Central memory CD4-positive, alpha-beta T cell (primary cell): ENCODE measurements at places on chromosomes 16 and 17.
A peak's percentile ranks its signal among the peaks of the same experiment; 100 is the strongest.

- no peak for DNase-seq
Observed at GRCh38 chr16:27066668-27067537, at the start of gene C16orf82. Gene C16orf82, plus strand, starts transcription at chr16:27066927.

DNA sequence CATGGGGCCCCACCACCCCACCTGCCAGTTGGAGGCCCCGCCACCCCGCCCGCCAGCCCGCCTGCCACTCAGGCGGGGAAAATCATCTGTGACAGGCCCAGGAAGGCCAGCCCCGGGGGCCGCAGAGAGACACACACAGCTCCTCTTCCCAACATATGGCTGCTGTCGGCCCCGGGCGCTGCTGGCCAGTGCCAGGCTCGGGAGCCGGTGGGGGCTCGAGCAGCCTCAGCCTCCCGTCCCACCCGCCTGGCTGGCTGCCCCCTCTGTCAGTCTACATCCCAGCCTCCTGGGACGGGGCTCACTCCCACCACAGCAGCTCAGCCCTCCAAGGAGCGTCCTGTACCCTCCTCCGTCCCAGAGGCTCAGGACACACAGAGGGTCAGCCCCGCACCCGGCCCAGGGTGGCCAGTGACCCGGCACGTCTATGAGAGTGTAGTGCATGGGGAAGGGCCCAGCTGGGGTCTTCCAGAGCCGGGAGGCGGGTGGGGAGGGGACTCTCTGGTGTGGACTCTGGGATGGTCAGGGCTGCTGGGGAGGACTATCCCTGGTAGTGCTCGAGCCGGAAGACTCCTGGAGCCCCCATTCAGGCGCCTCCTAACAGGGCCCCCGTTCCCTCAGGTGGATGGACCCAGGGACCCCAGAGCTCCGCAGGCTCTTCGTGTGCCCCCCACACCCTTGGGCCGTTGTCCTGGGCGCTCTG lies 3.6 kb upstream of the PRR35 start:
- no peak for DNase-seq

DNA sequence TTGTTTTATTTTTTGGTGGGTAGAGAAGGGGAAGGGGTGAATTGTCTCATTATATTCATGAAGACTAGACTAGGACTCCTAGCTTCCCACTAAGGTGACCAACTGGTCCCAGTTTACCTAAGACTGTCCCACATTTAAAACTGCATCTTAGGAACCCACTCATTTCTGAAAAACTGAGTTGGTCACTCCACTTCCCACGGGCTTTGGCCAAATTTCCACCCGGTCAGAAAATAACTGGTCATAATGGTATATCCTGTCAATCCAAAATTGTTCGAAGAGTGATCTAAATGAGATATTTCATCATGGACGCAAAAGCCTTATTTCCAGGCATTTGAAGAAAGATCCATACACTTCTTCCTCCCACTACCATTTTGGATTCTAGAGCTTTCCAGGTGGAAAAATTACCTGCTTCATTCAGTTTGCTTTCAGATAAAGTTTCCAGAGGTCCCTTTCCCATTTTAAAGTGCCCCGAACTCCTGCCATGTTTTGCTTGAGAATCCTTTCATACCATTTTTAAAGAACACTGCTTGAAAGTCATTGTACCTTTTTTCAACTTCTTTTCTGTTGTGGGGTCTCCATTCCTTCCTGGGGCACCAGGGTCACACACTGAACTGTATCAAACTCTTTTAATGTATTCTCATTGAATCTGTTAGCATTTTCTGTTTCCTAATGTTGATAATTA lies 21.8 kb upstream of the ZFHX3 start:
- DNase-seq = no peak

GRCh38 chr16:80006241-80007215 lies 406.0 kb upstream of the MAF start:
- DNase-seq = no peak

- DNase-seq = no peak
Observed at GRCh38 chr16:8877894-8878522, 4.1 kb upstream of the LITAFD start.

DNA sequence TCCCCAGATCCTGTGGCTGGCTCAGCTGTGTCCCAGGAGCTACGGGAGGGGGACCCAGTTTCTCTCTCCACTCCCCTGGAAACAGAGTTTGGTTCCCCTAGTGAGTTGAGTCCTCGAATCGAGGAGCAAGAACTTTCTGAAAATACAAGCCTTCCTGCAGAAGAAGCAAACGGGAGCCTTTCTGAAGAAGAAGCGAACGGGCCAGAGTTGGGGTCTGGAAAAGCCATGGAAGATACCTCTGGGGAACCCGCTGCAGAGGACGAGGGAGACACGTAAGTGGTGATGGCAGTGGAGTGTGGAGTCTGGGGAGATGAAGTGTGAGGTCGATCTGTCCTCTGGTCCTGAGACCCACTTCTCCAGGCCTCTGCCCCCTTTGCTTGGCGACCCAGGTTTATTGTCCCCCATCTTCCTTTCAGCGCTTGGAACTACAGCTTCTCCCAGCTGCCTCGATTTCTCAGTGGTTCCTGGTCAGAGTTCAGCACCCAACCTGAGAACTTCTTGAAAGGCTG lies 585 bp downstream of the WRAP53 start:
- DNase-seq = no peak

GRCh38 chr17:27810902-27811557 lies 10.7 kb upstream of the NOS2 start:
- DNase-seq = no peak

GRCh38 chr16:31714903-31715504 lies 158.6 kb upstream of the ZNF267 start:
- DNase-seq = no peak

- DNase-seq = peak; percentile 29
Observed at GRCh38 chr17:38667099-38667786, 7.5 kb downstream of the EPOP start.

- DNase-seq = no peak
Observed at GRCh38 chr16:89335803-89336485, 118.4 kb downstream of the ZNF778 start.

DNA sequence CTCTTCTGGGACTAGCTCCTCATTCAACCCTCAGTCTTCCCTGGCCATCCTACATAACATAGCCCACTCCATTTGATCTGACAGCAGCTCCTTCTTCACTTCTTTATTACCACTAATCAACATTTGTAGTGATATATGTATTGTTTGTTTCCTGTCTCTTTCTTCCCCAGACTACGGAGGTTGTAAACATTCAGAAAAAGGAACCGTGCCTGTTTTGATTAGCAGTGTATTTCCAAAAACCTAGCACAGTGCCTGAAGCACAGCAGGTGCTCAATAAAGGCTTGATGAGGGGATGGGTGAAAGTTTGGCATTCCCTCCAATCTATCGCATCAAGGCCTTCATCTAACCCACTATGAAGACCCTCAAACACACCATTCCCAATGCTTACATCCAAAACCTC lies 150.8 kb downstream of the XYLT1 start:
- DNase-seq = no peak

GRCh38 chr17:46122486-46122871 lies 70.8 kb downstream of the KANSL1 start:
- DNase-seq = no peak

GRCh38 chr17:40329839-40330794 lies 21.1 kb downstream of the RARA start:
- DNase-seq = no peak

- no peak for DNase-seq
Observed at GRCh38 chr17:35977509-35977908, 3.8 kb downstream of the CCL16 start.

DNA sequence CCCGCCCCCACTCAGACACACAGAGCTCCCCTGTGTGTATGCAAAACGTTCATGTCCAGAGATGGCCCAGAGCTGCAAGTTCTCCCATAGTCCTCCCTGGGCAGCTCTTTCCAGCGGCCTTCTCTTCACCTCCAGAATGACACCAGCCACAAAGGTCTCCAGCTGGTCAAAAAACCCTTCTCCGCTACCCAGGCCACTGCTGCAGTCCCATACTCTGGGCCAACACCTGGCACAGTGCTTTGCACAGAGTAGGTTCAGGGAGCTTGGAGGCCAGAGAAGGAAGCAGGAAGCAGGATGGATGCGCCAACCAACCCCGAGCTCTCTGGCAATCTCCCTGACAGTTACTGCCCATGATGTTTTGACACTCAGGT lies 1.1 kb upstream of the STAT5B start:
- no peak for DNase-seq

DNA sequence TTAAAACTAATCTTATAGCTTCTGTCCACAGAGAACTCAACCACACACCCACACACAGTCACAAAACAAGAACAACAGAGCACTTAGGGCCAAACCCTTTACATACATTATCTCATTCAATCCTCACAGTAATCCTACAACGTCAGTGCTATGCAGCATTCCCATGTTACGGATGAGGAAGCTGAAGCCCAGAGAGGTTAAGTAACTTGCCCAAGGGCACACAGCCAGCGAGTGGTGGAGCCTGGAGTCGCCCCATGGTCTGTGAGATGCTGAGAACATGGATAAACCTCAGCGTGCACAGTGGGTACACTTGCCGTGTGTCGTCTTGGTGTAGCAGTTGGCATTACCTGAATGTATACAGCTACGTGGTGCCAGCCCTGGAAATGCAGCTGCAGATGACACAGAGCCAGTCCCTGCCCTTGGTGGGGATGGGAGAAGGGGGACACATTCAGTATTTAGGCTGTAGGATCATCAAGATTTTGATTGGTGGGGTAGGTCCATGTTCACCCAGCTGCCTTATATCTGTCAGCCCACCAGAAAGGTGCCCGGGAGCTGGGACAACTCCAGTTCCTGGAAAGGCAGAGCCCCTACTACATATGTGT lies 177.0 kb downstream of the IRF8 start:
- no peak for DNase-seq

- no peak for DNase-seq
Observed at GRCh38 chr17:31587462-31587861, 196.0 kb downstream of the RAB11FIP4 start.

DNA sequence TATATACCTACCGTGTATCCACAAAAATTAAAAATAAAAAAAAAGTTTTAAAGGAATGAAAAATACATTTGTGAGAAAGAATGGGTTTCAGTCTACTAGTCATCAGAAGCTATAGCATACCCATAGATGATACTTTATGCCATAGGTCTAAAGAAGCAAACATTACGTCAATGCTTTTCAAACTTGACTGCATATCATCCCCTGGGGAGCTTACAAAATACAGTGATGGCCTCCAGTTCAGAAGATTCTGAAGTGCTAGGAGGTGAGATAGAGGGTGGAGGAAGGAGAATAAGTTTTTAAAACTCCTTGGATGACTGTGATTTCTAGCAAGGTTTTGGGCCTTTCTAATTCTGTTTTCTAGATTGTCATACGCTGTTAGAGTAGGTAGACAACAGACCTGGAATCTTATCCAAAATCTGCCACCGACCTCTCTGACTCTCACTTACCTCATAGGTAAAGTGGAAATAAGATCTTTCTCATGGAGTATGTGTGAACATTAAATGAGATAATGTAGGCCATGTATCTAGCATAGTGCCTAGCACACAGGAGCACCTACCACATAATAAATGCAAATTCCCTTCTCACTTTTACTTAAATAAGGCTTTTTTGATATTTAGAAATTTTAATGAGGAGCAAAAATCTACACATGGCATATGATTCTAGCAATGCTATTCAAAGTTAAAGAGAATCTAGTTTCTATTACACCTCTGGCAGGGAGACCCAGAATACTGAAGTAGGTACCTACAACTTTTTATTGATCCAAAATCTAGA lies 12.4 kb downstream of the MMD start:
- no peak for DNase-seq

- DNase-seq = no peak
Observed at GRCh38 chr16:69350536-69351133, 951 bp downstream of the TMED6 start.

GRCh38 chr16:62597875-62598274 lies 561.6 kb upstream of the CDH8 start:
- no peak for DNase-seq

- DNase-seq = no peak
Observed at GRCh38 chr16:87707097-87707496, 58.7 kb downstream of the KLHDC4 start.

DNA sequence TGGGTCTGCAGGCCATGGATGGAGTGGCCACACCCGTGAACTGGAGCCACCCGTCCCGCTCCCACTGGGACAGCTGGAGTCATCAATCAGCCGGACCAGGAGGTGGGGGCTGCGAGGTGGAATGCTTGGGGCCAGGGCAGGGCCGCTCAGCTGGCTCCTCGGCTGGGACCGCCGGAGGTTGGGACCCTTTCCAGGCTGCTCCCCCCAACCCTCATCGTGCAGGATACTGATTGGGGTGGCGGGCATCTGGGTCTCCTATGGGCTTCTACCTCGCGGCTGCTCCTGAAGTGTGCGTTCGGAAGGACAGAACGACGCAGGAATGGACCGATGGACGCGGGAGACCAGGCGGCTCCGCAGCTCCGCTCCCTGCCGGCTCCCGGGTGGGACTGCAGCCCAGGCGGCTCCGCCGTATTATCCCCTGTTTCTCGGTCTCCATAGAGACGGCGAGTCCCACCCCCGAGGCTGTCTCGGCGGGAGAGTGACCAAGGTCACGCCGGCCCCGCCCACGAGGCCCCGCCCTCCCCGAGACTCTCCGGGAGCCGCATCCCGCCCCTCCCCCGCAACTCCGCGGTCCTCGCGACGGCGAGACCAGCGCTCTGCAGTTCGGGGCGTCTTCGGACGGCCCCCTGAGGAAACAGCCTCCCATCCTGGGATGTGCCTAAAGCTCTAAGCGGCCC lies at the start of gene TPPP3:
Gene TPPP3 (minus strand): TSS at position 388 of the 677 bp plus-strand sequence. CDS start 2,387 bp downstream, outside the sequence.
- peak; percentile 17 for DNase-seq

DNA sequence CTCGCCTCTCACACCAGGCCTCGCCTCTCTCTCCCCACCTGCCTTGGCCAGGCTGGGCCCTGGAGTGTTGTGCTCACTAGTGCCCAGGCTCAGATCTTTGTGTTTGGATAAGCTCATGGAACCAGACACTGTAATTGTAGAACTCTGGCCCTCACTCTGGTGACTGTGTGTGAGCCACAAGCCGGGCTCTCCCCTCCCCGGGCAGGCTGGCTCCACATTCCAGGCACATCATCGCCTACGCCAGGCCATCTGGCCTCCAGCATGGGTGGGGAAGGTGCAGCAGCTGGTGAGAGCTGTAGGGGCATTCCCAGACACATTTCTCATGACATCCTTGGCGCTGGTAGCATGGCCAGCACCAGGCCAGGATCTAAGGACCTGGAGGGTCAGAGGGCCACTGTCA lies 202.3 kb downstream of the RAB11FIP4 start:
- DNase-seq = no peak

DNA sequence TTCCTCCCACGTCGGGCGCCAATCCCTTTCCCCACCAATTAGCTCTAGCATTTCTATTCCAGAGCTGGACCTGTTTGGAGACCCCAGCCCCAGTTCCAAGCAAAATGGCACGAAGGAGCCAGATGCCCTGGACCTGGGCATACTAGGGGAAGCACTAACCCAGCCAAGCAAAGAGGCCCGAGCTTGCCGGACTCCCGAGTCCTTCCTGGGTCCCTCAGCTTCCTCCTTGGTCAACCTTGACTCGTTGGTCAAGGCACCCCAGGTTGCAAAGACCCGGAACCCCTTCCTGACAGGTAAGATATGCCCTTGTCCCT lies 5.6 kb upstream of the SPATA20 start:
- DNase-seq = no peak

GRCh38 chr16:68369697-68370580 lies 59.1 kb downstream of the PRMT7 start:
- DNase-seq = peak; percentile 21
